ENCODE measurements at places on chromosomes 2 and 18. TPM values are rescaled to one million over a fixed set of nuclear protein-coding genes. Genes with fewer than 3 reads are reported as not detected.

The ALPG gene
- total RNA-seq = not detected

The UGT1A10 gene
- total RNA-seq = not detected

The INHBB gene
- total RNA-seq = not detected

The DOK6 gene
- not detected for total RNA-seq

The FAM110C gene
- total RNA-seq = 23.6 TPM

The FAM161A gene
- total RNA-seq = 9.8 TPM

The RIOK3 gene
- total RNA-seq = 56.8 TPM

The BABAM2 gene
- total RNA-seq = 88.6 TPM

The SH3RF3 gene
- total RNA-seq = not detected

The GEN1 gene
- total RNA-seq = 38.3 TPM

The PIEZO2 gene
- total RNA-seq = not detected

The GRB14 gene
- total RNA-seq = not detected

The POTEI gene
- not detected for total RNA-seq

The BCL11A gene
- 0.90 TPM for total RNA-seq

The C2orf81 gene
- total RNA-seq = 9.7 TPM

The LRP1B gene
- not detected for total RNA-seq

The RNF138 gene
- 51.2 TPM for total RNA-seq

The VWC2L gene
- not detected for total RNA-seq

The DCC gene
- not detected for total RNA-seq

The ABHD1 gene
- 0.40 TPM for total RNA-seq

The SIX2 gene
- total RNA-seq = not detected

The FKBP1B gene
- total RNA-seq = 1.2 TPM

The SAG gene
- total RNA-seq = 0.04 TPM

The NRBP1 gene
- 76.1 TPM for total RNA-seq

The ACMSD gene
- not detected for total RNA-seq

The TCF7L1 gene
- total RNA-seq = not detected

The RFX8 gene
- total RNA-seq = 0.48 TPM

The PKDCC gene
- total RNA-seq = not detected

The STARD6 gene
- total RNA-seq = not detected

The ZNF892 gene
- 2.9 TPM for total RNA-seq

The RPRM gene
- total RNA-seq = not detected

The NCKAP5 gene
- not detected for total RNA-seq

The LAMA1 gene
- not detected for total RNA-seq

The PLGLB1 gene
- 1.8 TPM for total RNA-seq

The SF3B6 gene
- 146 TPM for total RNA-seq

The SP5 gene
- 0.19 TPM for total RNA-seq

The STPG4 gene
- 0.50 TPM for total RNA-seq

The TRMT61B gene
- 20.0 TPM for total RNA-seq

The VIT gene
- not detected for total RNA-seq

The CTNNA2 gene
- not detected for total RNA-seq

The EVX2 gene
- total RNA-seq = not detected

The TMX3 gene
- total RNA-seq = 56.4 TPM

The CENPA gene
- total RNA-seq = 36.1 TPM

The LDAH gene
- total RNA-seq = 29.4 TPM

The MYOM1 gene
- 0.52 TPM for total RNA-seq

The EGR4 gene
- total RNA-seq = 0.29 TPM

The DSG1 gene
- total RNA-seq = not detected

The M1AP gene
- total RNA-seq = not detected

The CABYR gene
- total RNA-seq = 5.2 TPM

The PCARE gene
- total RNA-seq = not detected

The G6PC2 gene
- not detected for total RNA-seq

The CAD gene
- total RNA-seq = 54.0 TPM

The TIA1 gene
- total RNA-seq = 95.6 TPM

The CTAGE1 gene
- total RNA-seq = not detected

The RRM2 gene
- 567 TPM for total RNA-seq

The UBXN4 gene
- 122 TPM for total RNA-seq

The TUBB8B gene
- total RNA-seq = 0.22 TPM

The ASXL3 gene
- total RNA-seq = not detected

All from activated T-helper 17 cell treated with anti-CD3 and anti-CD28 coated beads, Interleukin-2, amount 50 U/mL, for 72 hours (primary cell).